ENCODE measurements at places on chromosomes 4 and X.

- peak; percentile 25 for DNase-seq
These were observed 728 bp downstream of the UBA6 start for GRCh38 chr4:67700116-67700737.

- no peak for DNase-seq
These were observed 10.2 kb downstream of the ARX start for GRCh38 chrX:25005382-25006185.

DNA sequence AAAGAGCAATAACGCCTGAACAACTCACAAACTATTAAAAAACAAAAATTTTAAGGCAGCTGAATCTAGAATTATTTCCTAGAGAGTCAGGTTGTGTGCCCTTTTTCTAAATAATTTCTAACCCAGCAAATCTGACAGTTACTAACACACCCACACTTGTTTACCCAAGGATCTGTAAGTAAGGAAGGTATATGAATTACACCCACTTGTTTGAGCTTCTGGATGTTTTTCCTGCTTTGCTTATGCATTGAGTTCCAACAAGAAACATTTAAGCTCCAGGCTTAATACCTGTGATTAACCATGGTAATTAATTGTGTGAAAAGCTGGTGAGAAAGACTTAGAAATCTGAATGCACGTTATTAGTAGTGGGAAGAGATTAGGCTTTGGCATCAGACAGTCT lies 1.5 kb downstream of the NIPAL1 start:
- DNase-seq: no peak

DNA sequence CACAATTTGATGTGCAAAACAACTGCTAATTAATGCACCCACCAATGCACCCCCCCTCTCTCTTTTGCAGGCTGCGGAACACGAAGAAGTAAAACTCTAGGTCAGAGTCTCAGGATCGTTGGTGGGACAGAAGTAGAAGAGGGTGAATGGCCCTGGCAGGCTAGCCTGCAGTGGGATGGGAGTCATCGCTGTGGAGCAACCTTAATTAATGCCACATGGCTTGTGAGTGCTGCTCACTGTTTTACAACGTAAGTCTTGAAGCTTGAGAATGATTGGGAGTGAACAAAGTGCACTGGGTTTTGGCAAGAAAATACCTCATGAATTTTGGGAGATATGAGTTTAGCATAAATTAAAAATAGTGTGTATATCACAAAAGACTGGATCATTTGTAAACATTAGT lies 28.9 kb downstream of the TMPRSS11E start:
- DNase-seq: peak; percentile 35

GRCh38 chrX:151695583-151696340 lies 504 bp downstream of the PRRG3 start:
- no peak for DNase-seq

- DNase-seq: peak; percentile 30
These were observed 405 bp downstream of the CENPE start for GRCh38 chr4:103197765-103198110.

GRCh38 chr4:184462724-184463123 lies 11.6 kb downstream of the IRF2 start:
- no peak for DNase-seq

DNA sequence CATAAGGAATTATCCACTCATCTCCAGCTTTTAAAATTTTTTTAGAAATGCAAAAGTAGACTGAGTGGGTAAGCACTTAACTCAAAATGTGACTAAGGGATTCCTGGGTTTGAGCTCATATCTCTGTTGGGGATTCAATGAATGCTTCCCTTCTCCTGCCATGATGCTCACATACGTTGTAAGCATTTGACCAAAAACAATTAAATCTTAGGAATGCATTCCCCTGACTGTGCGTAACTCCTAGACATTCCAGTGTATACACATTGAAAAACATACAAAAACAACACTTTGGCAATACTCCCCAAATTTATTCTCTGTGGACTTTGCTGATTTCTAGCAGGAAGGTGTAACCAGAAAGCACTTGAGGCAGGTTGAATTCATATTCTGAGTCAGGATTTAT lies 29.8 kb downstream of the SPANXA2 start:
- DNase-seq: peak; percentile 10

- DNase-seq: no peak
These were observed 69.5 kb downstream of the AASDH start for GRCh38 chr4:56317749-56318148.

- no peak for DNase-seq
These were observed 125.5 kb upstream of the MBNL3 start for GRCh38 chrX:132614297-132614696.

- DNase-seq: peak; percentile 6
These were observed 260.7 kb upstream of the GIMD1 start for GRCh38 chr4:106629268-106629625.
